T follicular helper cell (primary cell): ENCODE measurements at places on chromosomes 11 and 22.

DNA sequence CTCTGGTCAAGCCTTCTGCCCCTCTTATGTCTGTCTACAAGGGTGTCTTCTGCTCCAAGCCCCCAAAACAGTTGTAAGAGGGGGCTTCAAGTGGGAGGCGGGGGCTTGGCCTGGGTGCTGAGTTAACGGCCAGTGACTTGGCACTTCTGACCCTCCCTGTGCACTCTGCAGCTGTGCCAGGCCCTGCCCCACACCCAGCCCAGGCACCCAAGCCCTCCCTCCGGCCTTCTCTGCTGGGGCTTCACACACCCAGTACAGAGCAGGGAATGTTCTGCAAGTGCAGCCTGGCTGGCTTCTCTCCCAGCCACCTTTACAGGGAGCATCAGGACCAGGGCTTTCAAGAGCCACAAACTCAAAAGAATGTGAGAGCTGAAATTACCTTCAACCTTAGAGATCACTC, 3.8 kb downstream of the TMEM121B start:
- no peak for DNase-seq

- no peak for DNase-seq
Measured at GRCh38 chr11:99376463-99376862, 355.7 kb downstream of the CNTN5 start.

DNA sequence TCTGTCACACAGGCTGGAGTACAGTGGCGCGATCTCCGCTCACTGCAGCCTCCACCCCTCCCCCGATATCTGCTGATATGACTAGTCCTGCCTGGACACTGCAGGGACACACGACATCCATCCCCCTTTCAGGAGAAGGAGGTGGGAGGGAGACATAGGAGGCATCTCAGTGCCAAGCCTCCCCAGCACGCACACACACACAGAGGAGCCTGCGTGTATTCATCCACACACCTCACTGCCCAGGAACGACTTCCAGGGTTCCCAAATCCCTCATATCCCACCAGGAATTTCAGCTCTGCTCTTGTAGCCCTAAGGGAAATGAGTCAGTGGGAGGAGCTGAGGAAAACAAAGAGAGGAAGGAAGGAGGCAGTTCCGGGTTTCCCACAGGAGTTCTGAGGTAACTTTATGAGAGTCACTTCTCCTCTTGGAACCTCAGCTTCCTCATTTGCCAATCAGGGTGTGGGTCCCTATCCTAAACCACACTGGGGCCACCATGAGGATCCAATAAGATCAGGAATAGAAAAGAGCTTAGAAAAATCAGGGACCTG, 37.2 kb upstream of the ACER3 start:
- DNase-seq, result no peak

- DNase-seq, result no peak
Measured at GRCh38 chr22:37057796-37058510, 6.4 kb downstream of the KCTD17 start.

- no peak for DNase-seq
Measured at GRCh38 chr11:99343117-99343516, 322.4 kb downstream of the CNTN5 start.

DNA sequence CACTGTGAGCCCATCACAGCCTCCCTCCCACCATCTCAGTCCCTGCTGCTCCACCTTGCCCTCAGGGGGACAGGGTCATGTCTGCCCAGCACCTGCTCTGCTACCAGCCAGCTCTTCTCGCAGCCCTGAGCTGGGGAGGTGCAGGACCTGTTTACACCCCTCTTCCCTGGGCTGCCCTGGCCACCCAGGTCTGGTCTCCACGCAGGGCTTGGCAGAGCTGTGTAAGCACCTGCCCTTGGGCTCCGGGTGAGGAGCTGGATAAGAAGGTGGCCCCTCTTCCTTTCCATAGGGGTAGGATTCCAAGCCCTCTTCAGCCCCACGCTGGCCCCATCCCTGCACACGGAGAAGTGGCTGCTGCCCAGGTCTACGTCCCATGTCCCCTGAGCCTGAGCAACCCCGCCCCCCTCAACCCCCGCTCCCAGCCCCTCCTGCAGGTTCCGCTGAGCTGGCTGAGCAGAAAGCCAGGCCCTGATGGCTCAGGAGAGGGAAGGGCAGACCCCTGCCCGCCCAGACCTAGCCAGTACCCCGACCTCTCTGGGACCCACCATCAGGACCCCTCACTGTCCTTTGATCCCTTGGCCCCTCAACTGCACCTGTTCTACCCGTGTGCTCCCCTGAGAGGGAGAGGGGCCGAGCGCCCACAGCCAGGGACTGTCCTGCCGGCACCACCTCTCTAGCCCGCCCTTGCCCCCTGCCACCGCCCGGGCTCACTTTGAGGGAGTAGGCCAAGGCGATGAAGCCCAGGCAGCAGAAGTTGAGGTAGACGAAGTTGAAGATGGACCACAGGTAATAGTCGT, 3.2 kb downstream of the IFITM10 start:
- DNase-seq, result no peak

- DNase-seq, result no peak
Measured at GRCh38 chr11:124753205-124753604, 1.1 kb upstream of the VSIG2 start.

- DNase-seq, result no peak
Measured at GRCh38 chr11:129968591-129969419, 33.8 kb downstream of the PRDM10 start.

DNA sequence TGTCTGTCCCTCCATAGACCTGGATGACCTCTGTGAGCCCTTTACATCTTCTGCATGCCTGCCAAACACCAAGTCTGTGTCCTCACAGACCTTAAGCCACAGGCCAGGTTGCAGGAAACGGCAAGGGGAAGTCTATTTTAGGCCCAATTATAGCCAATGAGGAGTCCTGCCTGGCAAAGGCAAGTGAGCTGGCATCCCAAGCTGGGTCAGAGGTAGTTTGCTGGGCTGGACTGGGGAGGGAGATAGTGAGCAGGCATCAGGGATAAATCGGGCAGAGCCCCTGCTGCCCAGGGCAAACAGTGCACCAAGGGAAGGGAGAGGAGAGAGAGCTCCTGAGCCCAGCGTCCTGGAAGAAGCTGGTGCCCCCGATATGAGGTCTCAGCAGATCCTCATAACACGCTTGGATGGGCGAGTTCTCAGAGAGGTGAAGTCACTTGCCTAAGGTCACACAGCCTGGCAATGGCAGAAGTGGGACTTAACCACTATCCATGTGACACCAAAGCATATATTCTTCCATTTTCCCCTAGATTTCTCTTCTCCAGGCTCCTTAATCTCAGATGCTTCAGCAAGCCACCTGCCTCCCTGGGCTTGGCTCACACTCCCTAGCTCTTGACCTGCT, 3.7 kb upstream of the RELT start:
- DNase-seq, result no peak

DNA sequence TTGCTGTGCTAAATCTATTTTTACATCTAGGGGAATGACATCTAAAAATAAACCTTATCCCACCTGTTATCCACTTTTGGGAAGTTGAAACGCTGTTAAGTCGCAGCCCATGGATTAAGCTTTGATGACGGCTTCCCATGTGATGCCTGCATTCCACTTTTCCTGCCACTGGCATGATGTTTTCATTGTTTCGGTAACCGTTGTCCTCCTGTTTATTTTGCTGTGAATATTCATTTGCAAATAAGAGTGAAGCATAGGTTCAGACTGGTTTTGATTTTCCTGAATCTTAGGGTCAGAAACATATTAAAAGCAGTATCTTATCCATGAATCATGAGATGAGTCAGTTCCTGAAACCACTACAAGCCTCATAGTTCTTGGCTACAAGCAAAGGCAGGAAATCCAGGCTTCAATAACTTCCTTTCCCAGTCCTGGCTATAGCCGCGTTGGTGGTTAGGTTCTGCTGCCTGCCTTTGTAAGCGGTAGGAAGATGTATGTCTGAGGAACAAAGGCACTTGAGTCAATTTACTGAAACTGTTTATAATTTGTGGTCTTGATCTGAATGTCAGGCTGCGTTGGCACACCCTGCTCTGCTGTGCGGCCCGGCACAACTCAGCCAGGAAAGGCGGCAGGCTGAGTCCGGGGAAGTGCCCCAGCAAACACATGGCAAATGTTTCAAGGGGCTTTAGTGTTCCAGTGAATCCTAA, 19.4 kb downstream of the TEAD1 start:
- no peak for DNase-seq

- DNase-seq, result no peak
Measured at GRCh38 chr11:14255238-14255534, 103.8 kb downstream of the RRAS2 start.

DNA sequence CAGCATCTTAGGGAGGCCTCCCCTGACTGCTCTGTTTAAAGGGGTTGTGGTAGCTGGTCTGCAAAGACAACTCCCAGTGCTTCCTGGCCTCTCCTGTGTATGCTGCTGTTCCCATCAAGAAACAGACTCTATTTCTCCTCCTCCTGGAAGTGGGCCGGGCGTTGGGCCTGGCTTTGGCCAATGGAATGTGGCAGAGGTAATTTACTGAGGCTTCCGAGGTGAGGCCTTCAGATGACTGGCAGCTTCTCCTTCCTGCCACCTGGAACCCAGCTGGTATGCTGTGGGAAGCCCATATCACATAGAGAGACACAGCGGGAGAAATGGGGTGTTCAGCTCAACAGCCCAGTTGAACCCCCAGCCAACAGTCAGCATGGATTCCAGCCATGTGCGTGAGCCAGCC, 25.1 kb upstream of the EIF3D start:
- no peak for DNase-seq

GRCh38 chr11:1870721-1871466, 18.0 kb downstream of the LSP1 start:
- DNase-seq, result no peak

DNA sequence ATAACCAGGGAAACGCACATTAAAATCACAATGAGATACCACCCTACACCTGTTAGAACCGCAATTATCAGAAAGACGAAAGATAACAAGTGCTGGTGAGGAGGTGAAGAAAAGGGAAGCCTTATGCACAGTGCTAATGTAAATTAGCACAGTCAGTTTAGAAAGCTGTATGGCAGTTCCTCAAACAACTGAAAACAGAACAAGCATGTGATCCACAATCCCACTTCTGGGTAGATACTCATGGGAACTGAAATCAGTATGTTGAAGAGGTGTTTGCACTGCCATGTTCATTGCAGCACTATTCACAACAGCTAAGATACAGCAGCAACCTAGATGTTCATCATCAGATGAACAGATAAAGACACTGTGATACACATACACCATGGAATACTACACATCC, 75.0 kb upstream of the CCND1 start:
- DNase-seq, result no peak

GRCh38 chr22:27197052-27197451, 539.7 kb downstream of the MIAT start:
- DNase-seq, result no peak
